ENCODE measurements at places on chromosomes 3 and 15.

GRCh38 chr3:65169961-65170360 lies 482.2 kb upstream of the ADAMTS9 start:
- DNase-seq, result no peak

DNA sequence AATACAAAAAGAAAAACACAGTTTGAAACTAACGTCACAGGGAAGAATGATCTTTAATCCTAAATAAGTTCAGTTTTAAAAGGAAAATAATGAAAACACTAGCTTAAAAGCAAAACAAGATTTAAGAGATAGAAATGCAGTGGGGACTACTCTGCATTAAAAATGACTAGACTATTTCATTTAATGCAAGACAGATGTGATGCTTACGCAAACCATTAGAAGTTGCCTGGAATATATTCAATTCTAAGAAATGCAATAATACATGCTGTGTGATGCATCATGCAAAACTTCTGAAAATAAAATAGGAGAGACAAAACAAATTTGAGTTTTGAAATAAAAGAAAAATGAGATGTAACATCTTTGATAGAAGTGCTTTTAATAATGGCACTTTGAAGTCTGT lies 97.6 kb upstream of the STRIT1 start:
- DNase-seq, result no peak

GRCh38 chr3:130963878-130964277 lies 62.7 kb downstream of the ASTE1 start:
- no peak for DNase-seq

DNA sequence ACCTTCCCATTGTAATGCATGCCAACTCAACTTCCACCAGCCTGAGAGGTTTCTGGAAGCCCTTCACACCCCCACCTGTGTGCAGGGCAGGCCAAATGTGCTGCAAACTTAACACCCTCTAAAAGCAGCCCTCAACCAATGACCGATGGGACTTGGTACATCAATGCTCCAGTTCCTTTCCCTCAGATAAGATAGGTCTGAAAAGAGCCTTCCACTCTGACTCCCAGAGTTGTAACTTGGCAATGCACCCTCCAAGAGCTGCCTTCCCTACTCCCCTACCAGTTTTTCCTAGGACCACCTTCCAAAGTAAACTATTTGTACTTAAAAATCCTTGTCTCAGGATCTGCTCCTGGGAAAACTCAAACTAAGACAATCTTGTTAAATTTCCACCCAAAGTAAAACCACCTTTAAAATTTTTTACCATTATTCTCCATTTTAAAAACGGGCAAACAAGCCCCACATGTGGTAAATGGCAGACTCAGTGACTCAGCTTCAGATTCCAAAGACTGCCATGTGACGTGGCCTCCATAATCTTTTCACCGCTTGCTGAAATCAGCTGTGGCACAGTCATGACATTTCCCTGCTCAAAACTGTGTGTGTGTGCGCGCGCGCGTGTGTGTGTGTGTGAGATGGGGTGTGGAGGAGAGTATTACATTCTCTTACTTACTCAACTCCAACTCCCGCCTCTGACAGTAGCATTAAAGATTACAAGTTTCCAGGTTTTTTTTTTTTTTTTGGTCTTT lies 17.2 kb downstream of the RASGRP1 start:
- DNase-seq, result no peak

- no peak for DNase-seq
Observed at GRCh38 chr3:146839727-146840375, 234.7 kb upstream of the PLSCR5 start.

DNA sequence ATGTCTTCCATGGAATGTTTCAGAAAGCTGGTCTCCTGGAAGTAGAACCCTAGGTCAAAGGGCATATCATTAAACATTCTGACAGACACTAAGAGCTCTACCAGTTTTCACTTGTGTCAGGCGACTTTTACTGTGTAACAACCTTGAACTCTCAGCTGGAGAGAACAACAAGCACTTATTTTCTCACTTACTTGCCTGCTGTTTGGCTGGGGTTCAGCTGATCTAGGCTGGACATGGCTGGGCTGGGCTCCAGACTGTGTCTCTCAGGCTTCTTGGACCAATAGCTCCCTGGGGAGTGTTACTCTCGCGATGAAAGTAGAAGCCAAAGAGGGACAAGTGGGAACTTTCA lies 527.3 kb downstream of the SHQ1 start:
- DNase-seq, result no peak

- DNase-seq, result no peak
Observed at GRCh38 chr3:54519493-54519892, 397.1 kb downstream of the CACNA2D3 start.

GRCh38 chr3:197001106-197001971 lies 28.3 kb downstream of the MELTF start:
- DNase-seq, result no peak

- peak; percentile 52 for DNase-seq
Observed at GRCh38 chr3:27659279-27660021, 62.7 kb downstream of the EOMES start.

- DNase-seq, result no peak
Observed at GRCh38 chr3:123119802-123120201, 53.0 kb downstream of the PDIA5 start.

DNA sequence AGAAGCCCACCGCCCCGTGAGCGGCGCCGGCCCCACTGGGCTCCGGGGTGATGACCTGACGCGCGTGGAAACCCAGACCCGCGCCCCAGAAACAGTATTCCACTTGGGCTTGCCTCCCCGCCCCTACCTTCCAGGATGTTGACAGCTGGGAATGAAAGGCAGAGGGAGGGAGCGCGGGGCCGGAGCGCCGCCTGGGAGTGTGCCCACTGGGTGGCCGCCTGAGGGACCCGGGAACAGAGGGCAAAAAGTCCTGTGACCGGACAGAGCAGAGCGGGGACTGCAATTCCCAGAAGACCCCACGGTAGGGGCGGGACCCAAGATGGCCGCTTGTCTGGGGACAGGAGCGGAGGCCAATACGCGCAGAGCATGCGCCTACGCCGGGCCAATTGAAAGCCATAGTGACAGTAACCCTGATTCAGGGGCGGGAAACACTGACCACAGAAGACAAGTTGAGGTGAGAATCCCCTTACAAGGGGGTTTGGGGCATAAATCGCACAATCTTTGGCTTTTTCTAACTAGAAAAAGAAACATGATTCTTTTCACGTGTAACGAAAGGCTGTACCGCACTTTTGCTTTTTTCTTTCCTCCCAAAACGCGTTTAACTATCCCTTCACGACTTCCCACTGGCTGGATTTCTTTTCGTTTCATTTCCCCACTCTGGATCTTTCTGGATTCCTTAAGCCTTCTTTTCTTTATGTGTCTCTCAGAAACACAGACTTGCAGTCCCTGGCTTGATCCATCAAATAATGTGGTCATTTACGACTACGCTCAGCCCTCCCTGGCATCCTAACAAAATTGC lies at the start of gene FHIT:
Gene FHIT (minus strand): TSS at position 279 of the 799 bp plus-strand sequence.
- peak; percentile 68 for DNase-seq

- no peak for DNase-seq
Observed at GRCh38 chr15:95919460-95919859, 411.0 kb upstream of the NR2F2 start.

GRCh38 chr15:66154581-66154980 lies 99.0 kb downstream of the MEGF11 start:
- no peak for DNase-seq

DNA sequence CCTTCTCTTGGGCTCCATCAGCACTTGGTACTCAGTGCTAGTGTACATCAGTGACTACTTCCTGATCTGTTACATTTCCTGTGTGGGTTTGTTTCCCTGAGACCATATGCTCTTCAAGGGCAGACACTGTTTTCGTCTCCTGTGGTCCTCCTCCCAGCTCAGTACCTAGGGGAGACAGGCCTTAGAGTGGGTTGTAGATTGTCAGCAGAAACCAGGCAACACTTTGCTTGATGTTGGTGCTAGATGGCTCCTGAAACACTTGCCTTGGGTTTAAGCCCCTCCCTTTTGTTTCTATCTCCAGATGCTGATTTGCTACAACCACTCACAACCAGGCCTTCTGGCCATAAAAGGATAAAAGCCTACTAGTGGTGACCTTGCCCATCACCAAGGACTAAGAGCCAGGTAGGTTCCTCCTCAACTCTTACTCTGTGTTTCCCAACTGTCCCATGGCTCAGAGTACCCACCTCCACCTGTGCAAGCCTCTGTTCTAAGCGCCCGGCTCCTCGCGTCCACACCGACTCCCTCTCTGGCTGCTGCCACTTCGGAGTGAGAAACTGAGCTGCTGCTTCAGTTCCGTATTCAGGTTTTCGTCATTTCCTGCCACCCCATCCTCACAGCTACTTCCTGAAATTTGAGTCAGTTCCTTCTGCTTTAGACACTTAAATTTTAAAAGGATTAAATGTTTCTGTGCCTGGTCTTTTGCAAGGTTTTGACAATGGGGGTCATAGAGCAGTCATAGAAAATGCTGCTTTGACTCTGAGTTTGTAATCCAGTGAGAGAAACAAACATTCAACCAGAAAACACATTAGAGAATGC lies at the start of gene HCLS1:
Gene HCLS1 (minus strand): TSS at position 548 of the 816 bp plus-strand sequence. CDS start 2,556 bp downstream, outside the sequence.
- no peak for DNase-seq

GRCh38 chr3:4504340-4505261 lies 11.5 kb downstream of the ITPR1 start:
- no peak for DNase-seq

DNA sequence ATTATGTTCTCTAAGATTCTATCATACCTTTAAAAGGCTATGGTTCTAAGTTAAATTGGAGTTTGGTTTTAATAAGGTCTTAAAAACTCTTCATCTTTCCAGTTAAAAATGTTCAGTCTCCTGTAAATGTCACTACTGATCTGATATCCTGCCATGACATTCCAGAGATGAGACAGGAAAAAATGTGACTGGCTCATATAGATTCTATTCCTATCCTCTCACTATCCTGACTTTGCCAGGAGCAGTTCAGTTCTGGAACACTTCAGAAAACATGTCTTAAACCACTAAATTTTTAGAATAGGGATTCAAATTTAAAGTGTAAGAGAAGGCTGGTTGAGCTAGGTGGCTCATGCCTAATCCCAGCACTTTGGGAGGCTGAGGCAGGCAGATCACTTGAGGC lies 170.9 kb downstream of the TNIK start:
- no peak for DNase-seq

- DNase-seq, result peak; percentile 17
Observed at GRCh38 chr15:34721802-34722438, 32.9 kb downstream of the GJD2 start.

DNA sequence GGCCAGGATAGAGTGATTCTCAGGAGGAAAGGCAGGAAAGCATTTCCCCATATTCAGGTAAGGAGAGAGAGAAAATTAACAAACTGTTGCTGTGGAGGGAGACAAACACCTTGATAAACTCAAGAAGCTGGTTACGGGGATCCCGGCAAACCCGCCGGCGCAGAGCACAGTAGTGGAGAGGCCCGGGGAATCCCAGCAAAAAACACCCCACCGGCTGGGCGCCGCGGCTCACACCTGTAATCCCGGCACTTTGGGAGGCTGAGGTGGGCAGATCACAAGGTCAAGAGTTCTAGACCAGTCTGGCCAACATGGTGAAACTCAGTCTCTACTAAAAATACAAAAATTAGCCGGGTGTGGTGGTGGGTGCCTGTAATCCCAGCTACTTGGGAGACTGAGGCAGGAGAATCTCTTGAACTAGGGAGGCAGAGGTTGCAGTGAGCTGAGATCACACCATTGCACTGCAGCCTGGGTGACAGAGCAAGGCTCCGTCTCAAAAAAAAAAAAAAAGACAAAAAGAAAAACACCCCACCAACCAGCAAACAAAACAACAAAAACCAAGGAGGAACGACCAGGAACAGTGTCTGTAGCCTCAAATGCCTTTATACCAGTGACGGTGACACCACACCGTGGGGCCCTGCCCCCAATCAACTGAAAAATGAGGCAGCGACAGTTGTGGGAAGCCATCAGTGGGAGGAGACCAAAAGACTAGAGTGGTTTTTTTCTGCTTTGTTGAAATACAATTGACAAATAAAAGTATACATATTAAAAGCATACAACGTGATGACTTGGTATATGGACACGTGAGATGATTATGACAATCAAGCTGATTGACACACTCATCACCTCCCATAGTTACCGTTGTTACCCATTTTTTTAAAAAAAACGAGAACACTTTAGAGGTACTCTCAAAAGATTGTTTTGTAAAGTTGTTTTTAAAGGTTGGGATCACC lies 40.2 kb upstream of the IDH2 start:
- no peak for DNase-seq

- DNase-seq, result no peak
Observed at GRCh38 chr3:74756674-74757073, 142.2 kb upstream of the CNTN3 start.

DNA sequence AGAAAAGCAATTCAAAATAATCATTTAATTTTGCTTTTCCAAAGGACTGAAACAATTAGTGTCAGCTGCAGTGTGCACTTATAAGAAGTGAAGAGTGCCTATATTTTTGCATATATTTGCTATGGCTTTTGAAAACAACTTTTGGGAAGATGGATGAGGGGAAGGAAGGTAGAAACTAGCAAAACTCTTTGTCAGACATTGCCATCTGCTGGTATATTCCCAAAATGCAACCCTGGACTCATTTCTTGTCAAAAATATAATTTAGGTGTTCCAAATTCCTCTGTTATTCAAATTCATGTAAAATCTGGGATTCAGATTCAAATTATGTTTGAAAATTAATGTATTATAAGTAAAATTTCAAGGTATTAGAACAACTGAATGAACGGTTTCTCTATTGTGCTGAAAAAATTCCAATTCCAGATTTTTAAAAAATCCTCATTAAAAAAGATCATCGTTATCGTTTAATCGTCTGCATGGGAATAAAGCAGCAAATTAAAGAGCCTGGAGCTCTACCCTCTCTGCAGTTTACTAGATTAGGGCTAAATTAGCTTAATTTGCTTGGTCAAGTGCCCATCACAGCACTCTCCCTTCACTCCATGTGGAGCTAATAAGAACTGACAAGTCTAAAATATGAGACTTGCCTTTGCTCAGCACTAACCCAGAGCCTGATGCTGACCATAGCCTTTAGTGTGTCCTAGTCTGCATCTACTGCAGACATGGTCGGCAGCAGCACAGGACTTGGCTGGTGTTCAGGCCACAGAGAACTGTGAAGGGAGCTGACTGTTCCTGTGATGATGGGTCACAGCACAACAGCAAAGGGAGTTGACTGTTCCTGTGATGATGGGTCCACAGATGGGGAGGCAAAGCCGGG lies 67.9 kb upstream of the MITF start:
- peak; percentile 33 for DNase-seq

DNA sequence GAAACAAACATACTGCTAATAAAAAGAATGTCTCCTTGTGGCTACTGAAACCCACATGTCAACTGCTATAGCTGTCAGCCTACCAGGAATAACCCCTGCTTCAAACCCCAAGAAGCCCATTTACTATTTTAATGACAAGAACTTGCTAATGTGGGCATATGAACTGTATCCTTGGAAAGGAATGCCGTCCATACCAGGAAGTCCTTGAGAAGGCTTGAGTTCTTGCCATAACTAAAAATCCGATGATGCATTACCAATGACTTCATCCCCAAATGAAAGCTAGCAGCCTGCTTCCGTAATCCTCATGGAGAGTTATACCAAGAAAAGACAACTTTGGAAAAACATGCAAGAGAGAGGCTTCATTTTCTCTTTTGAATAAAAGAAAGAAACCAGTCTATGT lies 34.8 kb downstream of the MINDY4B start:
- DNase-seq, result no peak

All from 8988T (cell line).